ENCODE measurements at places on chromosomes 6 and 20.

DNA sequence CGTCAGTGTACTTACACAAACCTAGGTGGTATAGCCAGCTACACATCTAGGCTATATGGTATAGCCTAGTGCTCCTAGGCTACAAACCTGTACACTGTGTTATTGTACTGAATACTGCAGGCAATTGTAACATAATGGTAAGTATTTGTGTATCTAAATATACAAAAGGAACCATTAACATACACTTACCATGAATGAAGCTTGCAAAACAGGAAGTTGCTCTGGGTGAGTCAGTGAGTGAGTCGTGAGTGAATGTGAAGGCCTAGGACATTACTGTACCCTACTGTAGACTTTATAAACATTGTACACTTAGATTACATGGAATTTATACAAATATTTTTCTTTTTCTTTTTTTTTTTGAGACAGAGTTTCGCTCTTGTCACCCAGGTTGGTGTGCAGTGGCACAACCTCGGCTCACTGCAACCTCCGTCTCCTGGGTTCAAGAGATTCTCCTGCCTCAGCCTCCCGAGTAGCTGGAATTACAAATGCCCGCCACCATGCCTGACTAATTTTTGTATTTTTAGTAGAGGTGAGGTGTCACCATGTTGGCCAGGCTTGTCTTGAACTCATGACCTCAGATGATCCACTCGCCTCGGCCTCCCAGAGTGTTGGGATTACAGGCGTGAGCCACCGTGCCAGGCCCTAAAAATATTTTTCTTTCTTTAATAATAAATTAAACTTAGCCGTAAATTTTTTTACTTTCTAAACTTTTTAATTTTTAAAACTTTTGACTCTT, 15.4 kb upstream of the KIAA1755 start:
- no peak for DNase-seq

DNA sequence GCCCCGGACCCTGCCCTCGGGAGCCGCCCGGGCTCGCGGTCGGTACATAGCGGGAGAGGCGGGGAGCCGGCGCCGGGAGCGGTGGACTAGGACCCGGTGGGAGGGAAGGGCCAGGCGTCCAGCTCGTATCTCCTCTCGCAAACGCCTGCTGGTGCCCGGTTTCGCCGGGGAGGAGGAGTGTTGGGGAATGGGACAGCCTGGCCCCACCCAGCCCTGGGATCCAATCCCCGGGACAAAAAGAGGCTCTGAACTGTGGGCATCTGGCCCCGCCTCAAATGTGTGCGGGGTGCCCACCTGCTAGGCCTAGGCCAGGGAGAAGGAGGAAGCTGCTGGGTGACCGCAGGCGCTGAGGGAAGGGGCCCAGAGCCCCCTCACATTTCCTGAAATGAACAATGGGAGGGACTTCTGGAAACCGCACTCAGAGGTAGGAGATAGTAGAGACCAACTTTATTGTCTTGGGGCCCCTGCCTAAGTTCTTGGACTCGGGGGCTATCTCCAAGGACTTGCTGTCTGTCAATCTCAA, at the start of gene KCNK17:
TSS of gene KCNK17 (minus strand) at position 147 of the 523 bp plus-strand sequence. CDS start at position 48, 99 bp downstream.
- no peak for DNase-seq

DNA sequence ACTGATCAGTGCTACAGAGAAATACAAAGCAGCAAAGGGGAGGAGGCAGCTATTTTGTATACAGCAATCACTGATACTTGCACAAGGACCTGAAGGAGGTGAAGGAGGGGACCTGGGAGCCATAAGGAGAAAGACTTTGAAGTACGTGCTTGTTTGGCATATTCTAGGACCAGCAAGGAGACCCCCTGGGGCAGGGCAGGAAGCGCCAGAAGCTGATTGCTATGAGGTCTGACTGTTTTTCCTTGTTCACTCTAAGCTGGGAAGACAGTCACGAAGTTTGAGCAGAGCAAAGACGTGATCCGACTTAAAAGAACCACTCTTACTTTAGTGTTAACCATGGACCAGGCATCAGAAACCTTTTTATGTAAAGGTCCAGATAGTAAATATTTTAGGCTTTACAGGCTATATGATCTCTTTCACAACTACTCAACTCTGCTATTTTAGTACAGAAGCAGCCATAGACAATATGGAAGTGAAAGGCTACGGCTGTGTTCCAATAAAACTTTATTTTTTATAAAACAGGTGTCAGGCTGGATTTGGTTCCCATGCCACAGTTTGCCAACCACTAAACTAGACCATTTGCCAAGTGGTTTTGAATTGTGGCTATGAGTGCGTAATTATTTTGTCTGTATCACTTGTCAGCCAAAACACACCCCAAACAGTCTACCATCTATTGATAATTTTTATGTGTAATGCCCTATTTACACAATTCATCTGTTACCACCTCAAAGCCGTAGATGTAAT, 217.9 kb downstream of the PRL start:
- no peak for DNase-seq

- no peak for DNase-seq
These were observed 68.1 kb downstream of the TRERF1 start for GRCh38 chr6:42383421-42384205.

DNA sequence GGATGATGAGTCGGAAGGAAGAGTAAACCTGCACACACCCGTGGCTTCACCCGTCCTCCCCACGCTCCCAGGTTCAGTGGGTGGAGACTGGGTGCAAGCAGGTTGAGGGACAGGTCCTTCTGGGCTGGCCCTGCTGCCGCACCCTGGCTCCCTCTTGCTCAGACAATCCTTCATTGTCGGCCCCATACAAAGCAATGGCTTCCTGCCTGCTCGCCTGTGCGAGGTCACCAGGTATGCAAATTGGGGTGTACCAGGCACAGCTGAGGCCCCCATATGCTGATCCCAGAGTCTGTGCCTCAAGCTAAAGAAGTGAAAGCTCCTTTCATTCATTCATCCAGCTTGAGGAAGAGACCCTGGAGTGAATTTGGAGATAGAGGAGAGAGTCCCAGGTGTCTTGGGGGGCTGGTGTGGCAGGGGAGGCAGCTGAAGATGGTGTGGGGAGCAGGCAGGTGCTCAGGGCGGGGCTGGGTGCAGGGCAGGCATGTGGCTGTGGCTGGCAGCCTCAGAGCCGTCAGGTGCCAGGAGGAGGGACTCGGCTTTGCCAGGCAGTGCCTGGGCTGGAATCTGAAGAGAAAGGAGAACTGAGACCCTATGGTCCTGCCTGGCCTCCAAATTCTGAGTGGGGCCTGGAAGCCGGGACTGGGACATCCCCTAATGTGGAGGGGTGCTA, 4.7 kb downstream of the SLCO4A1 start:
- no peak for DNase-seq

DNA sequence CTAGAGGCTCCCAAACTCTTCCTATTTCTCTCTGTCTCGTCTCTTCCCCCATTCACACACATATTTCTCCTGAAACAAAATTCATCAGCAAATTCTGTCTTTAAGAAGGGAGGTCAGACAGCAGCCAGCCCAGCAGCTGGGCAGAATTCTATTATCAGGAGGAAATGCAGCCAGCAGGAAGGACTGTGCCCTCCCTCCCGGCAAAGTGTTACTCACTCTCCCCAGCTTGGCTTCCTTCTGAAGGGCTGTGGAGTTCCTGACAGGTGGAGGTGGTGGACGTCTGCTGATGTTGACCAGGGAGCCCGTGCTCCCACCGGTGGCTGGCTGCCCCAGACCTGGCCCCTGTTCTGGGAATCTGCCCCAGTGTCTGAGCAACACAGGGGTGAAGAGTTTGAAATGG, 37.3 kb downstream of the KCNB1 start:
- DNase-seq = no peak

GRCh38 chr6:10720265-10720959, 2.5 kb upstream of the TMEM14C start:
- DNase-seq = peak; percentile 60

- no peak for DNase-seq
These were observed 70.8 kb downstream of the CD164 start for GRCh38 chr6:109311471-109311870.

DNA sequence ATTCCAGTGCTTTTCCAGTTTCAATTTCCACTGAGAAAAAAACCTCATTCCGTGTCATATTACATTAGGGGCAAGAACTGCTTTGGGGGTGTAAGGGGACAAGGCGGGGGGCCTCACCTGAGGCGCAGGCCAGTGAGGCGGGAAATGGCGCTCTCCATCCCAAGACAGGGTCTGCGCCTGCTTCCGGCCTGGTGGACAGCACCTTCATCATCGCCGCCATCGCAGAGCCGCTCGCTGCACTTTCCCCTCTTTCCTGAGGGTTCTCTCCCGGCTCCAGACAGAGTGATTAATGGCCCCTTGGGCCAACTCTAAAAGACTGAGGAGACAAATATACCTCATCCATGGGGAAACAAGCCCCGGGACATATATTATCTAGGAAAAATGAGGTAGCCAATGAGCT, 270.0 kb upstream of the SOX4 start:
- DNase-seq = no peak

DNA sequence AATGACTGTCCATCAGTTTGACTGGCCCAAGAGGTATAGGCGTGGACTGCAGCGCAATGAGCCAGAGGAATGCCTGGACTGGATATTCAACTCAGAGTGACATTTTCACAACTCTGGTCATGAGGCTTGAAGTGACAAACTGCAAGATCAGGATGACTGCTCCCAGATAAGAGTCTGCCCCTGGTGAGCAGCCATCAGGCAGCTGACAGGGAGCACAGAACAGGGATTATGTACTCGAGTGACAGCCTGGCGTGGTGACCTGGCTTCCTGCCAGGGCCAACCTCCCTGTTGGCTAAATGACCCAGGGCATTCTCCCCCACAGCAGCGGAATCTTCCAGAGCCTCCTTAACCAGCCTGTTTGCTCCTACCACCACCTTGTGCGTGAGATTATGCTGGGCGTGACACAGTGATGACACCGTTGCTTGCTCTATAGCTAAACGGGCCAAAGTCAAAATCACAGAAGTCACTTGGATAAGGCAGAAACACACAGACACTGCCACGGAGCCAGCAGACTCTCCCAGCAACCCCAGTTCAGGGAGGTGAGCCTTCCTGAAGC, 209.1 kb upstream of the JARID2 start:
- DNase-seq = no peak

DNA sequence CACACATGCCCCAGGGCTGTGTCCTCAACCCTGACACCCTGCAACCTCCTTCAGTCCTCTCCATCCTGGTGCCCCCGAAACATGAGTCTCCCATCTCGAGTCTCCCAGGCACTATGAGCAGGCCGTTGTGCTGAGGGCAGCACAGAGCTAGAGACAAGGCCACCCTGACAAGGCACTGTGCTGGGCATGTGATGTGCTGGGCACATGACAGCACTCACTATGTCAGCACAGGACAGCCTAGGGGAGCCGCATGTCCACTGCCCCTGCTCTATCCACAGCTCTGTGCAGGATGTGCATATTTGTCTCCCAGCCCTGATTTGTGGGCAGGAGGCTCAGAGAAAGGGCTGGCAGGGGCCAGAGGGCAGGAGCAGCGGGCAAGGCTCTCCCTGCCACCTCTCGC, 362.1 kb upstream of the AGPAT4 start:
- DNase-seq = no peak

DNA sequence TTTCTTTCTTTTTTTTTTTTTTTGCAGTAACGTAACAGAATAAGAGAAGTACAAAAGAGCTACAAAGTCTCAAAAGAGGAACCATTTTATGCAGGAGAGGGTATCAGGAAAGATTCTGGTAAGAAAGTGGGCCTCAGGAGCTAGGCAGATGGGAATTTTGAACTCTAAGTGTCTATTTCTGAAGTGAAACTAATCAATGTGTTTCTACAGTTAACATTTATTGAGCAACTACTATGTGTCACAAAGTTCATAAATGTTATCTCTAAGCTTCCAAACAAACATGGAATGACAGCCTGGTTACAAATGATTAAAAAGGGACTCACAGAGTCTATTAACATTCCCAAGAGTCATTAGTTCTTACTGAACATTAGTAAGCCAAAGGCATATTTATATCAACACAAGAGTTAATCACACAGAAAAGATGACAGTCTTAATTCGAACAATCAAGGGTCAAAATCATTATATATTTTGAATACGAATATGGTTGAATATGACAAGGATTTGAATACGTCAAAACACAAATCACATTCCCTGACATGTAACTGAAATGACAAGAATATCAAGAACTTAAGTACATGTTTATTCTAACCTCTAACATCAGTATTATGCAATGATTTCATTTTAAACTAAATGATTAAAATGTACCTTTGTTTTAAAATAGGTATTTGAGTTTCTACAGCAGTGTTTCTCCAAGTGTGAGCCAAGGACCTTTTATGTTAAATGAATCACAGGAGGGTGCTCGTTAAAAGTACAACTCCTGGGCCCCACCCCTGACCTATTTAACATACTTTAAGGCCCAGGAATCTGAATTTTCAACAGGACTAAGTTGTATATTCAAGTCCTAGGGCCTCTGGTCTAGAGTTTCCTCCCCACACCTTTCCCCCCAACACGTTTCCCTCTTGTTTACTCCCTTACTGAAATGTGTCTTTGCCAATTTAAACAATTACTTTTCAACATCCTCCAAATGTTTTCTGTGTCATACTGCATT, 89.7 kb downstream of the ATXN1 start:
- DNase-seq = no peak

GRCh38 chr20:33649201-33649681, 12.9 kb upstream of the C20orf144 start:
- DNase-seq = no peak

- DNase-seq = no peak
These were observed 140.7 kb downstream of the ESR1 start for GRCh38 chr6:151948002-151948743.

DNA sequence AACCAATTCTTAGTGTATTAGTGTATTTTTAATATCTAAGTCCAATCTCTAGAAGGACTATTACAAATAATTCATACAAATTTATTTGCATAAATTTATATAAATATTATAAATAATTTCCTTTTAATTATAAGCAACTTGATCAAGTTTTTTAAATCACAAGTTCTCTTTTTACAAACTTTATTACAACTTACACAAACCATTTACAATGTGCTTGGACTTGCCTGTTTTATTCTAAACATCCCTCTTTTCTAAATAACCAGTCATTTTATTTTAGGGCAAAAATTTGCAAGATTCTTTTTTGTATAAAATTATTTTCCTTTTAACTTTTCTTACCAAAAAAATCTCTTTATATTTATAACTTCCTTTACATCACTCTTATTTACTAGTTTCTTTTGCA, 83.5 kb upstream of the SYNCRIP start:
- no peak for DNase-seq

GRCh38 chr6:53464927-53465460, 79.9 kb downstream of the GCLC start:
- no peak for DNase-seq

DNA sequence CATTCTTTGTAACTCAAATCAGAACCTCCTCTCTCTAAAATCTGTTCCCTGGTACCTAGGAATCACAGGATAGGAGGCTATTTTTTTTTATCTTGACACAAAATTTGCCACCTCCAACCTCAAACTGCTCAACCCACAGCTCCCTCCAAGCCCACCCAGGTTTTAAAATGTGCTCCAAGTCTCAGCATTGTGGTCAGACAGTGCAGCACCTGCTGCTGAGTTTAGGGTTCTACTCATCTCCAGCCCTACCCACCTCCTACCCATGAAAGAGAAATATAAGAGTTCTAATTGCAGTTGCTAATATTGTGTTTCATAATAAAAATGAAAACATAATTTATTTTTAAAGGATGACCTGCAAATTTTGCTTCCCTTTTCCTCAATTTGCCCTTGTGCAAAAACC, 496.5 kb downstream of the MAFB start:
- no peak for DNase-seq

Measured in stimulated activated CD4-positive, alpha-beta T cell treated with anti-CD3 and anti-CD28 coated beads, Interleukin-4, amount 100 ng/mL, for 1 hour (primary cell).